ENCODE measurements at places on chromosomes 6 and 20. TPM values are rescaled to one million over a fixed set of nuclear protein-coding genes. Genes with fewer than 3 reads are reported as not detected.

The BEND6 gene
- total RNA-seq = not detected

The OR2H2 gene
- not detected for total RNA-seq

The PKIG gene
- 37.1 TPM for total RNA-seq

The RBBP8NL gene
- not detected for total RNA-seq

The ASF1A gene
- 11.5 TPM for total RNA-seq

The SCGN gene
- 1.0 TPM for total RNA-seq

The FUT9 gene
- total RNA-seq = under 0.01 TPM

The C2 gene
- 8.4 TPM for total RNA-seq

The TMC2 gene
- not detected for total RNA-seq

The HLA-DRB1 gene
- total RNA-seq = 28.7 TPM

The EYA2 gene
- total RNA-seq = 1.0 TPM

The HSPA1L gene
- 5.2 TPM for total RNA-seq

The ELOVL4 gene
- 2.1 TPM for total RNA-seq

The PRL gene
- total RNA-seq = 1.0 TPM

The HEY2 gene
- total RNA-seq = 7.3 TPM

The UBD gene
- 1.6 TPM for total RNA-seq

The CPXM1 gene
- total RNA-seq = 26.1 TPM

The HLA-DRB5 gene
- 14.6 TPM for total RNA-seq

The LPA gene
- not detected for total RNA-seq

The NKAIN2 gene
- 3.1 TPM for total RNA-seq

Measured in skeletal muscle tissue (tissue), 5 donors.